ENCODE measurements at places on chromosomes 2 and 18.

DNA sequence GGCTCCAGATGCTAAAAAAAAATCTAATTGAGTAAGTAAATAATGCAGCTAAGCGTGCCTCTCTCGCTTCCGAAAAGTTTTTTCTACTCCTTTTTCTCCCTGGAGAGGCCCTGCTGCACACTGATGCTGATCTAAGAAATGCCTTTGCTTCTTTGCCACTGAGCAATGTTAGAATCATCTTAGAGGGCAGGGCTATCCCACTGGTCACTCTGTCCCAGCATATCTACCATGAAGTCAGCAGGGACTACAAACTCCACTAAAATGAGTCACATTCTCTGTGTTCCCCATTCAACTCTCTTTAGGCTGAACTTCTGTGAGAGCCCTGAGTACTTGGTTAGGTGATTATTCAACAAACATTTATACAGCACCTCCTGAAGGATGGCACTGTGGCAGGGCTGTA is 127.6 kb upstream of the LYPD1 start:
- H3K36me3 ChIP-seq = no peaks in the 10 kb centered on the region
- no peak overlapping the region for H3K4me3 ChIP-seq
- no peaks in the 10 kb centered on the region for H3K27me3 ChIP-seq
- H3K27ac ChIP-seq = no peak overlapping the region

DNA sequence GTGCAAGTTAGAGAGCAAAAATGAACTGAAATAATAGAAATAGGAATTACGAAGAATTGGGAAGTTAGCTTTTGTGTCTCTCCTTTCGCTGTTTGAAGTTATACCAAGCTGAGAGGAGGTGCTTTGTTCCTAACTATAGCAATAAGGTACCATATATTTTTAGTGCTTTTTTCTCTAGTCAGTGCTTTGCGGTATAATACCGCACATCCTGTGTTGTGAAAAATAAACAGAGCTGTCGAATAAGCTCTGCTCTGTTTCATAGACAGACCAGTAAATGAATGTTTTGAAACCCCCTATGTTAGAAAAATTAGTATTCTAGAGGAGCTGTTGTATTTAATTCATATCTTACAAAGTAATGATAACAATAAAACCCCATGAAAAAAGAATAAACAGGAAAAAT is 130.8 kb downstream of the MAP4K4 start:
- H3K4me1 ChIP-seq = peaks cover 28% of the 10 kb centered on the region
- peaks cover 28% of the 10 kb centered on the region for H3K36me3 ChIP-seq
- no peak for DNase-seq
- H3K4me3 ChIP-seq = no peak overlapping the region
- no peaks in the 10 kb centered on the region for H3K27me3 ChIP-seq
- H3K27ac ChIP-seq = no peak overlapping the region

DNA sequence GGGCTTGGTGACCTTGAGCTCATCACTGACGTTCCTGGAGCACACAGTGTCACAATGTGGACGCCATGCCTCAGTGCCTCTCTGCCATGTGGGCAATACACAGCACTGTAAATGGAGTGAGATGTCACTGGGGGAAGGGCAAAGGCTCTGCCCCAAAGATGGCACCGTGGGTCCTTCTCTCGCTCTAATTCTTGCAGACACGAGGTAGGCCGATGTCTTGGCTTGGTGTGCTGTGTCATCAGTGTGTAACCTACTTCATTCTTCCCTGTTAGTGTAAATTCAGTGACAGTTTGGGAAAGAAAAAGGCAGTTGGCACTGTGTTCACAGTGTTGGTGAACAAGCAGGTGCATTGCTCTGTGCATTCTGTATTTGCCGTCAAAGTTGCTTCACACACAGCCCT is 309.3 kb upstream of the MYT1L start:
- H3K36me3 ChIP-seq = no peaks in the 10 kb centered on the region
- DNase-seq = no peak
- H3K27me3 ChIP-seq = peaks cover 22% of the 10 kb centered on the region
- no peak overlapping the region for H3K27ac ChIP-seq
- no peak overlapping the region for H3K4me3 ChIP-seq

DNA sequence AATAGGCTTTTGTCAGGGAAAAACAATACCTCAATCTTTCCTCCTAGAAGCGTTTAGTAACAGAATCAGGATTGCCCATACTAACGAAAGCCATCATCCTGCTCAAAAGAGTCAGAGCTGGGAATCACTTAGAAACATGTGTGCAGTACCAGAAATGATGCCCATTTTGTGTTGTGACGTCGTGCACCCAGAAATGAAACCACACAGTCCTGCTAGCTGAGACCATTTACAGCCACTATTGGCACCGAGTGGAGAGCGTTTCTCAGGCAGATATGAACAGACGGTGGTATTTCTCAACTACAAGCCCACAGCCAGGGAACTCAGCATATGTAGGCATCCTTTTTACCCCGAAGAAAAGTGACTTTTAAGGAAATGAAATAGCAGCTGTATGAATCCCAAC is 284.3 kb upstream of the LRATD1 start:
- no peaks in the 10 kb centered on the region for H3K4me1 ChIP-seq
- DNase-seq = no peak
- no peak overlapping the region for H3K4me3 ChIP-seq
- no peaks in the 10 kb centered on the region for H3K36me3 ChIP-seq
- no peak overlapping the region for H3K27ac ChIP-seq

DNA sequence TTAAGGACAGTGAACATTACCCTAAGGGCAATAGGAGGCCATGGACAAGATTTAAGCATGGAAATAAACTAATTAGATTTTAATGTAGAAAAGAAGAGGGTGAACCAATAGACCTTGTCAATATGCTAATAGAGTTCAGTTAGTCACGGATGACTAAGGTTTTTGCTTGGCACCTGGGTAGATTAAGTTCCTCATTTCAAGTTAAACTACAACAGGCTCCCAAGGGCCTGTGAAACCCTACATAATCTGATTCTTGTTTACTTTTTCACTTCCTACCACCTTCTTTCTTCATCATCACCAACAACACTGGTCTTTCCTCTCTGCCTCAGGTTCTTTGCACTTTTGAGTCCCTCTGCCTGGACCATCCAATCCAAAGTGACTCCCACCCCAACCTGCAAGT is 14.8 kb downstream of the SP110 start:
- H3K4me3 ChIP-seq = no peak overlapping the region
- no peak overlapping the region for H3K27ac ChIP-seq
- peaks cover 96% of the 10 kb centered on the region for H3K36me3 ChIP-seq
- DNase-seq = no peak

GRCh38 chr2:217935235-217935879 is 67.4 kb downstream of the TNS1 start:
- no peak for DNase-seq
- H3K4me1 ChIP-seq = peaks cover 87% of the 10 kb centered on the region
- H3K36me3 ChIP-seq = no peaks in the 10 kb centered on the region

DNA sequence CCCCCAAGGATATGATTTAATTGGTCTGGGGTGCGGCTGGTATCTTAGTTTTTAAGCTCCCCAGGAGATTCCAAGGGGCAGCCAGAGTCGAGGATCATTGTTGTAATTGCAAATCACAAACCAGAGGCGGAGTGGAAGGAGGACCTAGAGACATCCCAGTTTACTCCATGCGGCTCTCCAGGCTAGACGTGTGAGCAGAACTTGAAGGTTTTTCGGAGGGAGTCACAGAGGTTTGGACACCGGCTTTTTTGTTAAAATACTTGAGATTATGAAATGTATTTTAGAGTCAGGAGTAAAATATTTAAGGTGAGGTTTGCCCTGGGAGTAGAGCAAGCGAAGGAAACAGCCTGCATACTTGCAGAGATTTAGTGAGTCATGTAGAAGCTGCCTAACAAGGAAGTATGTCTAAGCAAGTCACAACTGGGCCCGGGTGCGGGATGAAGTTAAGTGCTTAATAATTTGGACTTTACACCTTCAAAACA is 39.5 kb downstream of the TGOLN2 start:
- peaks cover 4% of the 10 kb centered on the region for H3K36me3 ChIP-seq
- peak overlapping the region; percentile 55 for H3K27ac ChIP-seq

DNA sequence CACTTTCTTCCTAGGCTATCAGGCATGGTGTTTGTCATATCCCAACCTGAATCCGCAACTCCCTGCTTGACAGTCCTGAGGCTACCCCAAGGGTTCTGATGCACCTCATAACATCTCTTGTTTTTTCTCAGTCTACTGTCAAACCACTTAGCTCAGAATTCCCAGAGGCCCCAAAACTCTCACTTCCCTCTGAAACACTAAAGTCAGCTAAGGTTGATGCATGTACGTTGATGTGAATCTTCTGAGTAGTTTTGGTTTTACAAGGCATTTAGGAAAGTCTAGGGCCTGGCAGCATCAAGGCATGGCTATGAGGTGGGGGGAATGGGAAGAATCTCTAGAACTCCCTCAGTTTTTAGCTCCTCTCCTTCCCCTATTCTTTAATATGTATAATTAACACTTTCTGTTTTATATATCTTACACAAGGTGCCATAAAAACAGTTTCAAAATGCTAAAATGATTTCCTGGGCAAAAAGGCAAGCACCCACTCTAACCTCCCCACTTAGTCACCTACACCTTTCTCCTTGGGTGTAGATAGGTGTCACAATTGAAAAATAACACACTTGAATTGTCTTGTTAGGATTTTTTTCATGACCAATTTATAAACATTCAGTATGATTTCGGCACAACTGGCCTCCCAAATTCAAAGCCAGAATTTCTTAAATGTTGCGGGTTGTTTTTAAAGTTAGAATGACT is 71.4 kb upstream of the TANK start:
- no peak for DNase-seq
- no peaks in the 10 kb centered on the region for H3K4me1 ChIP-seq
- no peaks in the 10 kb centered on the region for H3K27me3 ChIP-seq

DNA sequence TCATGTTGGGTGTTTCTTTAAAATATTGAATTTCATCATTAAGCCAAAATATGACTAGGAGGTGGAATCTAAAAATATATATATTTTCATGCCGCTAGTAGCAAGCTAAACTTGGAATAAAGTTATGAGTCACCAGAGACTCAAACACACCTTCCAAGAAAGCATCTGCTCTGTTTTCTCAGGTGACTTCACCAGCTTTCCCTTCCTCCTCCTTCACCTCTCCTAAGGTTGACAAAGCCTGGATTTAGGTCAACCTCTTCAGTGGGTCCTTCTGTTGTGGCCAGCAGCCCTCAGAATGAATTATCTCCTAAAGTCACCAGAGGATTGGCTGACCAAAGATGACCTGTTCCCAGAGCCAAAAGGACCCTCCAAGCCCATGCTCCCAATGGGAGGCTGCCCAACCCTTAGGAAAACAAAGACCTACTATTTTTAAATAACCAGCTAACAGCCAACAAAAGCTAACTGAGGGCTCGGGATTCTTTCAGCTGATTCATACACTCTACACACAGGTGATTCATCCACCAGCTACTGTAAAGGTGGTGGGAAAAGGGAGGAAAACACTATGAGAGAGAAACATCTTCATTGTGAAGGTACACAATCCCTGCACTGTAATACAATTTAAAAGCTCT is 113.9 kb downstream of the MYO5B start:
- H3K36me3 ChIP-seq = no peaks in the 10 kb centered on the region
- H3K4me3 ChIP-seq = no peak overlapping the region
- no peak for DNase-seq
- no peaks in the 10 kb centered on the region for H3K4me1 ChIP-seq

Measured in suprapubic skin (tissue), 4 donors.